ENCODE measurements at places on chromosomes 6 and 20. TPM values are rescaled to one million over a fixed set of nuclear protein-coding genes. Genes with fewer than 3 reads are reported as not detected.

Gene SNTA1
- 167 TPM for total RNA-seq

Gene EEF1A2
- total RNA-seq: 1,211 TPM

Gene OR2H2
- total RNA-seq: not detected

- no peak for DNase-seq
Observed at GRCh38 chr6:30965140-30965601, 18.3 kb upstream of the MUC21 start.

DNA sequence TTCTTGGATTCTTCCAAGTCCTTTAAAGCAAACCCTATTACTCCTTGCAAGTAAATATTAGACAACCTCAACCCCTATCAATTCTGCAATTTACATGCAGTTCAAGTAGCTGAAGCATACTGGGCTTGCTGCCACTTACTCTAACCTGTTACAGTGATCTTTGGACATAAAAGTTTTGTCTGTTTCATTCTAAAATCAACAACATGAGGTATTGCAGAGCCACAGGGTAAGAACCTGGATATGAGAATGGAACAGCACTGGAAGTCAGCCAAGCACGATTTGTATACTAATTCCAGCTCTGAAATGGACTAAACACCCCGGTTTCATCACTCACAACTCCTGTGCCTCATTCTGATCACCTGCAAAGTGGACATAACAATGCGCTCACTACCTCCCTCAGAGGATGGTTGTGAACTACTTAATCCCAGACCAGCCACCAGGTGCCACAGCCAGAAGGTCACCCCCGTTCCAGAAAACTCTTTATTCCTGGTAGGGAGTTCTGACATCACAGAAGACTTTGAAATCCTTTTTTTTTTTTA lies 270.0 kb downstream of the ADGB start:
- no peak for DNase-seq

- DNase-seq: no peak
Observed at GRCh38 chr6:146664871-146665360, 66.1 kb downstream of the ADGB start.

DNA sequence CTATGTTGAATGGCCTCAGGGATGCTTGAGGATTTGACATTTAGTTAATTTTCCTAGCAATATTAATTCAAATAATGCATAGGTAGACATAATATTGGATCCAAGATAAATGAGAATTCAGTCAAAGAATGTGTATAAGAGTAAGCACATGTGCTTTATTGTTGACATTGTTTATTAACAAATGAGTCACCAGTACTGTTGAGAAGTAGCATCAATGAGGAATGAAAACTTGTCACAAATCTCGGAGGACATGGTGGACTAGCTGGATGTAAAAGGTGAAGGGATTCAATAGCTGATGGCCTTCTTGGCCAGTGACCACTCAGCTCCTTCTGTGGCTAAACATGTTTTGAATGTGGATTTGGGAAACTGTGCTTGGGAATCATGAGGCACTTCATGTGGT lies 1137.0 kb downstream of the HACE1 start:
- no peak for DNase-seq

- peak; percentile 80 for DNase-seq
Observed at GRCh38 chr6:143427109-143427817, 23.2 kb downstream of the ADAT2 start.

GRCh38 chr6:1285956-1286355 lies 25.9 kb upstream of the FOXQ1 start:
- DNase-seq: no peak

- DNase-seq: peak; percentile 80
Observed at GRCh38 chr6:34056305-34057108, 89.4 kb downstream of the GRM4 start.

All from cardiac septum (tissue), 1 donor.